ENCODE measurements at places on chromosomes 11 and 22.

DNA sequence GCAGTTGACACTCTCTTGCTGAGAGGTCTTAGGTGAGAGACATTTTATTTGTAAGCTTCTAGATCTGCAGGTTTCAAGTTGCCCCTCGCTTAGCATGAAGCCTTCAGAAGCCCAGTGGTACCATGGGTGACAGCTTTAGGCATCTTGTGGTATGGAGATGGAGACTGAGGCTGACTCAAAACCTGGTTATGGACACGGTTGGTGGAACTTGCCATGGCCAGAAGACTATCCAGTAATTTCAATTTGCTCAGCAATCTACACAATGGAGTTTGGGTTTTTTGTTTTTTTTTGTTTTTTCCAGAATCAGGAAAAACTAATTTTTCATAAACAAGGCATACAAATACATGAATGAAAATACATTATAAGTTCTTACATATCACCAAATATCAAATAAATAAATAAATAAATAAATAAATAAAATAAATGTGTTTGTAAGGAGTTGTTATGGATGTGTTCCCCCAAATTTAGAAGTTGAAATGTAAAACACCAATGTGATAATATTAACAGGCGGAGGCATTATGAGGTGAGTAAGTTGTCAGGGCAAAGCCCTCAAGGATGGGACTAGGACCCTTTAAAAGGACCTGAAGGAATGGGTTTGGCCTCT is 22.6 kb downstream of the ETS1 start:
- no peak for DNase-seq

DNA sequence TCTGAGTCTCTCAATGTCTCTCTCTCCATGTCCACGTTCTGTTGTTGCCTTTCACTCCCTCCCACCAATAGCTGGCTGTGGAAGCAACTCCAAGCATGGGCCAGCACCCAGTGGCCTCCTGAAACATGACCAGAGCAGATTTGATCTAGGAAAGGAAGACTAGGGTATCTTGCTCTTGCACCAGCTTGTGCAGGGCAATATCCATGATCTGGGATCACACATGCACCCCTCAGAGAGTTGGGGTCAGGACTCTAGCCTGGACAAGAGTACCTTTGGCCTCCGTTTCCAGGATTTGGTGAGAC is 34.5 kb upstream of the RIC3 start:
- DNase-seq: no peak

- DNase-seq: no peak
Observed at GRCh38 chr11:31822175-31822926, 11.2 kb upstream of the PAX6 start.

DNA sequence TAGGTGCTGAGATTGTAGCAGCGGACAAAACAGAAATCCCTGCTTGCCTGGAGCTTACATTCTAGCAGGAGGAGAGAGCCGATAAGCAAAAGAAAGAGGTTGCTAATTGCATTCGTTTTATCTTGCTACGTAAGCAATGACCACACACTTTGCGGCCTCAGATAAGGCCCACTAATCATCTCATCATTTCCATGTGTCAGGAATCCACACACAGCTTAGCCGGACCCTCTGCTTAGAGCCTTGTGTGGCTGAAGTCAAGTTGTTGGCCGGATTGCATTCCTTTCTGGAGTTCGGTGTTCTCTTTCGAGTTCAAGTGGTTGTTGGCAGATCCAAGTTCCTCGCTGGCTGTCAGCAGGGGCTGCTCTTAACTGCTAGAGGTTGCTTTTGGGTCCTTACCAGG is 101.6 kb downstream of the CHST1 start:
- DNase-seq: no peak

GRCh38 chr22:20247608-20248171 is 20.4 kb downstream of the RTN4R start:
- no peak for DNase-seq

DNA sequence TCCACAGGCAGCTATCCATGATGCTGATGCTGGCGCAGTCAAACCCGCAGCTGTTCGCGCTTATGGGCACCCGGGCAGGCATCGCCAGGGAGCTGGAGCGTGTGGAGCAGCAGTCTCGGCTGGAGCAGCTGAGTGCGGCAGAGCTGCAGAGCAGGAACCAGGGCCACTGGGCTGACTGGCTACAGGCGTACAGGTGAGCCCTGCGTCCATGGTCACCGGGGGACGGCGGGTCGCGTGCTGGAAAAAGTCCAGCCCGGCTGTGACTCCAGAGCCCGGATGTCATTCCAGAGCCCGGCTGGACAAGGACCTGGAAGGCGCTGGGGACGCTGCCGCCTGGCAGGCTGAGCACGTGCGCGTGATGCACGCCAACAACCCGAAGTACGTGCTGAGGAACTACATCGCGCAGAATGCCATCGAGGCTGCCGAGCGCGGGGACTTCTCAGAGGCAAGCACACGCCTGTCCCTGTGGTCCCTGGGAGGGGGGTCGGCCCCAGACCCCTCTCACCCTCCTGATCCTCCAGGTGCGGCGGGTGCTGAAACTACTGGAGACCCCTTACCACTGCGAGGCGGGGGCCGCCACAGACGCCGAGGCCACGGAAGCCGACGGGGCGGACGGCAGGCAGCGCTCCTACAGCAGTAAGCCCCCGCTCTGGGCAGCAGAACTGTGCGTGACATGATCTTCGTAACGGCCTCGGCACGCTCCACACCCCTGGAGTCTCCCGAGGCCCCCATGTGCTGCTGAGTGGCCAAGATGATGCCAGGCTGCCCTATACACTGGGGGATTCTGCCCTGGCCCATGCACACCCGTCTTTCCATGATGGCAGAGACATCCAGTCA is 16.1 kb downstream of the SELENOO start:
- no peak for DNase-seq

DNA sequence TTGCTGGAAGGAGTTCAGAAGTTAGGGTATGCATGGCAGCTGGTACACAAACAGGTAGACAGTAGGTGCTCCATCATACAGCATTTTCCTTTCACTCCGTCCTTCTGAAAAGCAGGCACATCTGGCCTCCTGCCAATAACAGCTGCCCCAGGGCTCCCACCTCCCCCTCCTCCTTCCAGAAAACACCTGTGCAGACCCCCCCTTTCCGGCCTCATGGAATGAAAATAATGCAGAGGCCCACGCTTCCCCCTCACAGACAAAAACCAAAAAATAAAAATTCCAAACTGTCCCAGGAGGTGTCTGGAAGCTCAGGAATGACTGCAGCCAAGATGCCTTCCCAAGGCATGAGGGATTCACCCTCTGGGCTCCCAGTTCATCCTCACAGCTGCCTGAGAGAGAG is 185.5 kb downstream of the MN1 start:
- DNase-seq: no peak

GRCh38 chr11:1180171-1180570 is 22.4 kb downstream of the MUC5AC start:
- no peak for DNase-seq

GRCh38 chr11:133306019-133306418 is 226.3 kb downstream of the OPCML start:
- DNase-seq: no peak

- no peak for DNase-seq
Observed at GRCh38 chr22:45321827-45322226, 12.1 kb downstream of the FAM118A start.

DNA sequence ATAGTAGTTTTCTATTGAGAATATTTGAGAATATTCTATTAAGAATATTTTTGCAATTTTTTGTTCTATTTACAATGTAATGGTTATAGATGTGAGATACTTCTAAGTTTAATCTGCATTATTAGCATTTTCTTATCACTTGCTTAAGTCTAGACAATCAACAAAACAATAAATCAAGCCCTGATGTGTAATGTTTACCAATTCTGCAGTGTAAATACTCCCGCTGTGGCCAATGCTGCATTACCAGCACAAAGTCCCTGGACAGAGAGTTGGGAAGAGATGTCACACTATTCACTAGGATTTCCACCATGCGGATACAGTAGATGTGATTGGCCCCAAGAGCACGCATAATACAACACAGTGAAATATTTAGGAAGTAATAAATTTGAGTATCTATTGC is 47.6 kb upstream of the GCAT start:
- DNase-seq: no peak

DNA sequence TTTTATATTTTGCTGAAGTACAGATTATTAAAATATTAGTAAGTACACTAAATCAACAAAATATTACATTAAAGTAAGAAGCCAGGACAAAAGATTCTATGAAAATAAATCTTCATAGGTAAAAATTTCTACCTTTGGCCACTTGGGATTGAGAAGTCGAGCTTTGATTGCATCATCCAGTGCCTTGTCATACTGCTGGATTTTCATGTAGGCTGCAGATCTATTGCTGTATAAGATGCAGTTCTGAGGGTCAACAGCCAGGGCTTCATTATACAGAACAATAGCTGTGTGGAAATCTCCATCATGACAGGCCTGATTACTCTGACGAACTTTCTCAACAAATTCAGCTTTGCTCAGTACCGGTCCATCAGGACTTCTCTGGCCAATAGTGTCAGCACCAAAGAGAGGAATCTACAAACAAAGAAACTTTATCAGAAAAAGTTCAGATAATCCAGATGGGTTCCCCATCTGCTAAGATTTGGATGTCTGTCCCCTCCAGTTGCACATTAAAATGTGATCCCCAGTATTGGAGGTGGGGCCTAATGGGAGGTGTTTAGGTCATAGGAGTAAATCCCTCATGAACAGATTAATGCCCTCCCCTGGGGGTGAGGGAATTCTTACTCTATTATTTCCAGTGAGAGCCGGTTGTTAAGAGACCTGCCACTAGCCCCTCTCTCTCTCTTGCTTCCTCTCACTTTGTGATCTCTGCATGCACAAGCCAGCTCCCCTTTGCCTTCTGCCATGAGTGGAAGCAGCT is 50.0 kb downstream of the TTC28 start:
- no peak for DNase-seq

- no peak for DNase-seq
Observed at GRCh38 chr11:93494357-93494756, 48.8 kb downstream of the SMCO4 start.

DNA sequence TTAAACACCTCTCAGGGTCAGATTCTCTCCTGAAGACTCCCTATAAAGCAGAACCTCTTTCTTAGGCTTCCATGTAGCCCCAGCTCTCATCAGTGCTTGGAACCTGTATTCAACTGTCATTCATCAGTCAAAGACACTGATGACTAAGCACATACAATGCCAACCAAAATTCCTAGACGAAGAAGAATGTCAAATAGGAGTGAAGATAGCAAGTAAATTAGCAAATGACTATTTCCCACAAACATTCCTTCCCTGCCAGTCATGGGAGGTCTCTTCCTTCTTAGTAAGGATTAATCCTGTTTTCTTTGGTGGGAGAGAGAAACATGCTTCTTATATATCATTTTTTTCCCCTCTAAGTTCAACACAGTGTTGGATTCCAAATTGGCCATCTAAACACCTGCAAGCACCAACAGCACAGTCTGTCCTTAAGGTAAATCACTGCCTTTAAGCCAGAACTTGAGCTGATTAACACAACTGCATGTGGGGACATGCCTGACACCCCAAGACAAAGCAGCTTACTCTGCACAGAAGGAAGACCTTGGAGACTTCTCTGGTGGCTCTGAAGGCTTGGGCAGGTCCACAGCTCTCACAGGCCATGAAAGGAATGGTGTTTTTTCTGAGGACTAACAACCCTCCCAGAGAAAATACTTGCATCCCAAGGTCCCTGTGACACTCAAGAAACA is 47.5 kb upstream of the ME3 start:
- DNase-seq: no peak

DNA sequence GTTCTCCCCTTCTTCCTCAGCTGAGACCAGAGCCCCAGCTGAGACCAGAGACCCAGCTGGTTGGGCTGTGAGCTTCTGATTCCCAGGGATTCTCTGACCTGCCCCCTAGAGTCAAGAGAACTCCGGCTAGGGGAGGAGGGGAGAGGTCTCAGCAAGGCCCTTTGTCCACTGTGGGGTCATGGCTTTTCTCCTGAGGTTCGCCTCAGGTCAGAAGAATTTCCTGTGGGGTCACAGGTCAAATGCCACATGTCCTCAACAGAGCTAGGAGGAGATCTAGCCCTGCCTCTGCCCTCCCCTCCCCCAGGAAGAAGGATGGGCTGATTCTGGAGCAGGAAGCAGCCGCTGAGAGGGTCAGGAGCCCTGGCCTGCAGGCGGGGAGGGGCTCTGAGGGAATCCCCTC is 23.7 kb downstream of the HTR3A start:
- DNase-seq: no peak

DNA sequence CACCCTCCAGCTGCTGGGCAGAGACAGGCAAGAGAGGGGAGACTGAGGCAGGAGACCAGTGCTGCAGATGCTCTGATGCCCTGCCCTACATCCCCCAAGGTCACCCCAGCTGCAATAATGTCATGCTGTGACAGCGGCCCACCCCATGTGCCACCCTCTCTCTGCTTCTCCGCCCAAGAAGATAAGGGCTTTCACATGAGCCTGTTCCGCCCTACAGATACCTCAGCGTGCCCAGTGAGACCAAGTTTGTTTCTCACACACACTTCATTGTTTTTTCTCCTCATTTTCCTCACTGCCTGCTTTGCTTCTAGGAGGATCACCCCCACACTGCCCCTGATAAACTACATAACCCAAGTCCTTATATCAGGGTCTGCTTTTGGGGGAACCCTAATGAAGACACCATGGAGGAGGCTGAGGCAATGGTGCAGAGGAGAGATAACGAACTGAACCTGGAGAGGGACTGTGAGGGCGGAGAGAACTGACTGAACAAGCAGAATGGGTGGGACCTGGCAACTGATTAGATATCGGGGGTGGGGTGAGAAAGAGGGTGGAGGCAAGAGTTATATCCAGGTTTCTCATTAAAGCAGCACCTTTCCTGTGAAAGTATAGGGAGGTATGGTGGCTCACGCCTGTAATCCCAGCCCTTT is 37.5 kb upstream of the TSKU start:
- DNase-seq: no peak

- DNase-seq: no peak
Observed at GRCh38 chr11:18248561-18248960, at the start of gene SAA2. SAA2 (minus strand) TSS chr11:18248668; CDS start chr11:18248011, 657 bp downstream.

GRCh38 chr22:38984224-38984623 is 2.1 kb downstream of the APOBEC3B start:
- no peak for DNase-seq

GRCh38 chr11:59272771-59273372 is 60.1 kb upstream of the MPEG1 start:
- DNase-seq: no peak

DNA sequence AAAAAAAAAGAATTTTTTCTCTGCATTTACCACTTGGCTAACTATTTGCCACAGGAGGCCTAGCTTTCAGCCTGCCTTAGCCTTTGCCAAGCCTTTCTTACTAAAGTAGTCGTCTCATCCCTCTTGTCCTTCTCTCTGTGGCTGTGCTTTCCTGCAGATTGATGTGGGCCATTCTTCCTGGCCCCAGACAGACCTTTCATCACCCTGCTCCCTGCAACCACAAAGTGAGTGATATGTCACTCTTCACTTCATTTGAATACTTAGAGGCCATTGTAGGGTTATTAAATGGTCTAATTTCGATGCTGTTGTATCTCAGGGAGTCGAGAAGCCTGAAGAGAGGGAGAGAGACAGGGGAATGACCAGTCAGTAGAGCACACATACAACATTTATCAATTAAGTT is 37.6 kb downstream of the ART5 start:
- no peak for DNase-seq

Measured in activated CD4-positive, CD25-positive, alpha-beta regulatory T cell treated with anti-CD3 and anti-CD28 coated beads, Interleukin-2, amount 50 U/mL, for 16 hours (primary cell).